Bronchus fibroblast of lung (primary cell): ENCODE measurements at places on chromosomes 4 and X. TPM values are rescaled to one million over a fixed set of nuclear protein-coding genes. Genes with fewer than 3 reads are reported as not detected.

The TCP11X2 gene
- not detected in 2 replicates for total RNA-seq

The PACRGL gene
- 19.3 and 20.8 TPM in 2 replicates for total RNA-seq

The CRLF2 gene
- not detected in 2 replicates for total RNA-seq

The PAGE1 gene
- total RNA-seq = not detected in 2 replicates

The MXRA5 gene
- 0.50 and 0.59 TPM in 2 replicates for total RNA-seq

The TLR8 gene
- not detected in 2 replicates for total RNA-seq

The TMEM156 gene
- total RNA-seq = 1.8 and 2.1 TPM in 2 replicates

The NAP1L3 gene
- total RNA-seq = 0.89 and 1.8 TPM in 2 replicates

The APBB2 gene
- 45.9 and 47.4 TPM in 2 replicates for total RNA-seq

The MUC7 gene
- not detected in 2 replicates for total RNA-seq

The GAGE12J gene
- total RNA-seq = not detected in 2 replicates

The SYN1 gene
- 0.30 and 0.50 TPM in 2 replicates for total RNA-seq

The ARX gene
- total RNA-seq = not detected in 2 replicates

The BEND2 gene
- total RNA-seq = not detected in 2 replicates

The CNOT6L gene
- total RNA-seq = 4.0 and 4.4 TPM in 2 replicates

The LDB2 gene
- 3.9 and 6.7 TPM in 2 replicates for total RNA-seq

The PRPS1 gene
- total RNA-seq = 23.5 and 27.1 TPM in 2 replicates

The ARFIP1 gene
- total RNA-seq = 20.5 and 28.4 TPM in 2 replicates

The CLGN gene
- total RNA-seq = 5.1 and 5.9 TPM in 2 replicates

The CXorf49B gene
- total RNA-seq = not detected in 2 replicates

The WNK3 gene
- total RNA-seq = 0.45 and 0.50 TPM in 2 replicates

The GIMD1 gene
- total RNA-seq = not detected in 2 replicates

The SPCS3 gene
- total RNA-seq = 45.3 and 55.1 TPM in 2 replicates

The TMEM128 gene
- total RNA-seq = 18.3 and 22.7 TPM in 2 replicates

The PAQR3 gene
- 12.9 and 17.7 TPM in 2 replicates for total RNA-seq

The PTPN13 gene
- total RNA-seq = 14.7 and 15.5 TPM in 2 replicates

The TLR6 gene
- 0.45 and 1.0 TPM in 2 replicates for total RNA-seq

The TECRL gene
- total RNA-seq = not detected in 2 replicates

The ABRAXAS1 gene
- 9.7 and 12.4 TPM in 2 replicates for total RNA-seq

The SHISA3 gene
- 2.2 and 2.7 TPM in 2 replicates for total RNA-seq

The TMPRSS11A gene
- total RNA-seq = not detected in 2 replicates

The SMIM10L2A gene
- total RNA-seq = 0.15 and 0.17 TPM in 2 replicates

The USP9X gene
- 26.6 and 27.9 TPM in 2 replicates for total RNA-seq

The RRH gene
- total RNA-seq = not detected in 2 replicates

The POF1B gene
- total RNA-seq = not detected in 2 replicates

The SPANXN1 gene
- not detected in 2 replicates for total RNA-seq

The XK gene
- total RNA-seq = 0.15 and 0.17 TPM in 2 replicates

The GUCY1A1 gene
- total RNA-seq = 0.67 and 0.89 TPM in 2 replicates

The TMSB15B gene
- 9.1 and 11.8 TPM in 2 replicates for total RNA-seq

The WWC2 gene
- total RNA-seq = 11.6 and 11.9 TPM in 2 replicates

The PRKG2 gene
- total RNA-seq = 1.0 and 2.2 TPM in 2 replicates

The LEF1 gene
- total RNA-seq = 3.7 and 4.2 TPM in 2 replicates

The PFKFB1 gene
- 0.45 TPM in 1 of 2 replicates, not detected in the other for total RNA-seq
